H9 (cell line): ENCODE measurements at places on chromosomes 6 and 20.

DNA sequence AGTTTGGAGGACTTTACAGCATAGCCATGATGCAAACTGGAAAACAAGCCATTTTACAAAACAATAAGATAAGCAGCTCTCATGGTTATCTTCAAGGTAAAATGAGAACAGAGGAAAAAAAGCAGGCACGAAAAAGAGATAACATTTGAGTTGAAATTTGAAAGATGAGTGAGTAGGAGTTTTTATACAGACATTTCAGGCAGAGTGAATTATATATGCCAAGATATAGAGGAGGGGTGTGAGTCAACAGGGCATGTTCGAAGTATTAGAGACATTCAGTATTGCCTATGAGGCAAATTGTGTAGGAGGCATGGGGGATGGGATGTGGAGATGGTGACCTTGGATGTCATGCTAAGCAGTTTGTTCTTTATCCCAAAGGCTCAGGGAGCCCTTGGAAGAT, 240.5 kb upstream of the MAN1A1 start:
- no peak for DNase-seq

DNA sequence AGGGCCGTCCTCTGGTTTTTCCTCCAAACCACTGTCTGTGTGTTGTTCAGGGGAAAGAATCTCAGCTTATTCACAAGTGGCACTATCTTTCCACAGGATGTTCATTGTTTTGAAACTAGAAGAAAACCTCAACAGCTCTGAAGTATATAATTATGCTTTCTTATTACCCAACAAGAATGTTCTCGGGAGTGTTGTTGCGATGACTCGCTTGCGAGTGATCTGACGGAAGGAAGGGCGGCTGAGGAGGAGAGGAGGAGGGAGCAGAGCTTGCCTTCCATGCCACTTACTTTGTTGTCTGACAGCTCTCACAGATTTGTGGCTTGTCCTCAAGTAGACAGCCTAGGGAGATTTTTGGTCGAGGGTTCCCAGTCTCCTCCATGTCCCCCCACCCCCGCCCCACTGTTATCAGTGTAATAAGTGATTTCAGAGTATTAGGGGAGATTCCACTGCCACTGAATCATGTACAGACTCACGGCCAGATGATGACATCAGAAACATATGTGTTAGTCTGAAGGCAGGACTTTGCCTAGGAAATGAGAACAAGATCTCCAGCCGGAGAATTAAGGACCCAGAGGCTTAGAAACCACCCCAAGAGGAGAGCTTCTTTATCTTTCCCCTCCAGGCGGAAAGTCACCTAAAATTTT, 80.7 kb upstream of the CCN6 start:
- no peak for DNase-seq

GRCh38 chr6:105898286-105898685, 187.8 kb upstream of the PRDM1 start:
- no peak for DNase-seq

DNA sequence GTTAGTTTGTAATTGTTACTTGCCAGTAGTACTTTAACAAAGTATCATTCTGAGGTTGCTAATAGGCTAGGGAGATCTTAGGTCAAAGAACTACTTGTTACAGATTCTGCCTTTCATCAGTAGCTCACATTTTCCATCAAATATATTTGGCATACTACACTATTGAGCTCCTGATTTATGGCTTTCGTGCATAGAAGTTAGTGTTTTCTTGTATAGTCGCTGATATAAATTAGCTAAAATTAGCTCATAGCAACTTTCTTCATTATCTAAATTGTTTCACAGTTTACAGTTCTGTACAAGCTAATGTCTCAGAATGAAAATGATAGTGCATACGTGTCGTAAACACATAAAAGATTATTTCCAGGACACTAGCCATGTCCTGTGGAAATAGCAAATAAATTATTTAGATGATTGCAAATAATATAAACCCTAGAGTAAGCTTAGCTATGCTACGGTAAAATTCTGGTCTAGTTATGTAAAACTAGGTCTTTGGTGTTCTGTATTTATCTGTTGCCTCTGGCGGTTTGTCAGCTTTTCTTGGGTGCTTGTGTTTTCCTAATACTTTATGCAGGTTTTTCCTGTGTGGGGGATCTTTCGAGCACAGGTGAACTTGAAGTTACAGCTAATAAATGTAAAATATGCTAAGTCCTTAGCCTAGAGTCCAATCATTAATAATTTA, 15.1 kb downstream of the PDE7B start:
- DNase-seq = no peak

- no peak for DNase-seq
Measured at GRCh38 chr6:148311966-148312669, 30.5 kb upstream of the SASH1 start.

- DNase-seq = no peak
Measured at GRCh38 chr20:40262219-40262618, 426.8 kb downstream of the MAFB start.

GRCh38 chr20:41029150-41029901, 704 bp downstream of the TOP1 start:
- no peak for DNase-seq

DNA sequence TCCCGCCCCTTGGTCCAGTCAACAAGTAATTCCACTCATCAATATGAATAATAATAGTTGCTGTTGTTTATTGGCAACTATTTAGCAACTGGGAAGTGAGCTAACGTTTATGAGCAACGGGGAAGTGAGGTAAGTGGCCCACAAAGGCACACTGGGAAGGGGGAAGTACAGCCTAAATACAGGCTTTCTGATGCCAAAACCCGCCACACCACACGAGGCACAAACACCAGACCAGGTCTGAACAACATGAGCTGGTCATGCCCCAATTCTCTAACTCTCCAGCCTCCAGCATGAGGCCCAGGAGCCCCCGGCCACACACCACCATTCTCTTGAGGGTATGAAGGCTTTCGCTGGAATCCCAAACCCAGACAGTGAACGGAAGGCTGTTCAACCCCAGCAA, 50.8 kb downstream of the PREX1 start:
- DNase-seq = no peak

- peak; percentile 85 for DNase-seq
Measured at GRCh38 chr20:36153736-36154699, 522 bp upstream of the EPB41L1 start.

GRCh38 chr6:11008821-11009220, 35.3 kb downstream of the ELOVL2 start:
- no peak for DNase-seq

DNA sequence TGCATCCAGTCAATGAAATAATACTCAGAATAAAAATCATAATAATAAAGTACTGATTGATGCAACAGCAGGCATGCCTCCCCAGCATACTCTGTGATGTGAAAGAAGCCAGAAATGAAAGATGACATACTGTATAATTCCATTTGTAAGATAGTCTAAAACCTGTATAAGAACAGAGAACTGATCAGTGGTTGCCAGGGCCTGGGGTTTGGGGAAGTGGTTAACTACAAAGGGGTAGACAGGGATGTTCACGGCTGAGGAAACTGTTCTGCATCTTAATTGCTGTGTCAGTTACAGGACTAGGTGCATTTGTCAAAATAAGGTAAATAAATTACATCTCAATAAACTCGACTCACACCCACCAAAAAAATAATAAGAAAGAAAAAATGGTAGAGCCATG, 81.3 kb upstream of the BMP2 start:
- DNase-seq = no peak

DNA sequence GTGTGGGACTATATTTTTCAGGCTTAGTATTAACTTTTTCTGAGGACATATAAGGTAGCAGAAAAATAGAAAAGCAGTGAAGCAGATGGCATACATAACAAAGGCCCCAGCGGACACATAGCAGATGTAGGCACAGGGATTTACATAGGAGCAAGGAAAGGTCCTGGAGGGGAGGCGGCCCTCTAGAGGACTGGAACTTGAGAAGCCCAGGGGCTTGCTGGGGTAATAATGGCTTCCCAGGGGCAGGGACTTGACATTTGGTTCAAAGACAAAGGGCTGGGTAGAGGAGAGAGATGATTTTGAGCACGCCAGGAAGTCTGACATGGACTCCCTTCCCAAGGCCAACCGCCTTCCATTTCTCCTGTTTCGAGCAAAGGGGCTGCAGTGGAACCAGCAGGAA, 31.7 kb upstream of the OSTM1 start:
- peak; percentile 77 for DNase-seq

GRCh38 chr6:74597266-74597665, 608.6 kb downstream of the COL12A1 start:
- no peak for DNase-seq

DNA sequence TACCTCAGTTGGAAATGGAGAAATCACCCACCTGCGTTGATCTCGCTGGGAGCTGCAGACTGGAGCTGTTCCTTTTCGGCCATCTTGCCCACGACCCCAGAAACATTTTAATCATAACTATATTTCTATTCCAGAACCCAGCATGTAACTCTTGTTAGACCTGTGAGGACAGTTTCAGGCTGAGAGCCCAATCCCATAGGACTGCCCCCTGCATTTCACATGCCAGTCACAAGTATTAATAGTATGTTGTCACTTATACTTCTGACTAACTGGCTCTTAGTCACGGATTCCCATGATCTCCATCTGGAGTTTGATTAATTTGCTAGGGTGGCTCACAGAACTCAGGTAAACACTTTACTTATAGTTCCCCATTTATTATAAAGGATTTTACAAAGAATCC, 96.0 kb upstream of the PRND start:
- DNase-seq = no peak

DNA sequence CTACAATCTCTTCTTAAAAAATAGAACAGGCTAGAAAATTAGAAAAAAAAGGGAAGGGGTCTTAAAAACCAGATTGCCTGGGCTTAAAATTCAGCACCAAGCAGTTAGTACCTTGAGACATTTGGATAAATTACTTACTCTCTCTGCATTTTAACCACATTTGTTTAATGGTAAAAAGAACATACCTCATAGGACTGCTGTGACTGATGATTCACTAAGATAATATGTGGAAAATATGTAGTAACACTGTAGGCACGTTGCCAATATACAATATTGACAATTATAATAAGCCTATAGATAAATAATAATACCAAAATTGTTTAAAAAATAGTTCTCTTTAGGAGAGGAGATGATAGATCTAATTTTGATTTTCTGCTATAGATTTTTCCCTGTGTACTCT, 750.4 kb downstream of the TENT5A start:
- DNase-seq = no peak

DNA sequence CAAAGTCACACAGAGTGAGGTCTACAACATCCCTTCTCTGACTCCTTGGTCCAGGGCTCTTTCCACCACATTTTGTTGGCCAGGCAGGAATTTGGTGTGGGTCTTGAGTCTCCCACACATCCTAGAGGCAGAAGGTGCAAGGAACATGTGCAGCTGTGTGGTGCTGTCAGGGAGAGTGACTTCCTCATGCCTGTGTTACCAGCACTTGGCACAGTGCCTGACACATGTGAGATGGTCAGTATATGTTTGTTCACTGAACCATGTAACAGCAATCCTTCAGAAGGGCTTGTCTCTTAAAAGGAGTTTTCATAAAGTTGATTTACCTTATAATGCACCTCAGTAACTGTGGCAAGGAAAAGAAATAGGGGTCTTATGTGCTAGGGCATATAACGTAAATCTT, 168.5 kb downstream of the CDC5L start:
- no peak for DNase-seq

- DNase-seq = no peak
Measured at GRCh38 chr20:56001106-56001785, 4.1 kb downstream of the CBLN4 start.

- DNase-seq = no peak
Measured at GRCh38 chr6:122747573-122747972, 31.9 kb upstream of the FABP7 start.

DNA sequence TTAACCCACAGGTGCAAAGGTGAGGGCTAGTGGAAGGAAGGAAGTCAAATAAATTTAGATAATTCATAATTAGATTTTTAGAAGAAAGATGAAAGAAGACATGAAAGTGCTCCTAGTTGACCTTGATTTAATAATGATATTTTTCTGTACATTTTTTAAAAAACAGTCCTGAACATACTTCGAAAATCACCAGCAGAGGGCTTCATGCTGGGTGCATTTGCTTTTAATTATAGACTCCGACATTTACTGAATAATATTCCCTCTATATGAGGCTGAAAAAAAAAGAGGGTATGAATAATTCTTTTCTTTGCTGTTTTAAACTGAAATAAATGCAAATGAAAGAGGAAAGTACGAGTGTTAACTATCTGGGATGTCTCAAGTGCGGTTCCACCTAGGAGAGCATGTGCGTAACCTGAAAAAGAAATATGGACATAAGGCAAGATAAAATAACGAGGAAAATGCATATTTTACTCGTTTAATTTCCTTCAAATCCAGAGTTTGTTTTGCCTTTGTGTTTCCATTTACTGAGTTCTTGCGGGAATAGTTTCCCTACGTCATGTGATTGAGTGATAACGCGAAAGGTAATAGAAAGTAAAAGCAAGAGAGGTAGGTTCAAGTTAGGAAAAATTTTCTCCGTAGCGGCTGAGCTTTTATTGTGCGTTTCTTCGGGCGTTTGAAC, 3.1 kb upstream of the TFAP2B start:
- DNase-seq = no peak

DNA sequence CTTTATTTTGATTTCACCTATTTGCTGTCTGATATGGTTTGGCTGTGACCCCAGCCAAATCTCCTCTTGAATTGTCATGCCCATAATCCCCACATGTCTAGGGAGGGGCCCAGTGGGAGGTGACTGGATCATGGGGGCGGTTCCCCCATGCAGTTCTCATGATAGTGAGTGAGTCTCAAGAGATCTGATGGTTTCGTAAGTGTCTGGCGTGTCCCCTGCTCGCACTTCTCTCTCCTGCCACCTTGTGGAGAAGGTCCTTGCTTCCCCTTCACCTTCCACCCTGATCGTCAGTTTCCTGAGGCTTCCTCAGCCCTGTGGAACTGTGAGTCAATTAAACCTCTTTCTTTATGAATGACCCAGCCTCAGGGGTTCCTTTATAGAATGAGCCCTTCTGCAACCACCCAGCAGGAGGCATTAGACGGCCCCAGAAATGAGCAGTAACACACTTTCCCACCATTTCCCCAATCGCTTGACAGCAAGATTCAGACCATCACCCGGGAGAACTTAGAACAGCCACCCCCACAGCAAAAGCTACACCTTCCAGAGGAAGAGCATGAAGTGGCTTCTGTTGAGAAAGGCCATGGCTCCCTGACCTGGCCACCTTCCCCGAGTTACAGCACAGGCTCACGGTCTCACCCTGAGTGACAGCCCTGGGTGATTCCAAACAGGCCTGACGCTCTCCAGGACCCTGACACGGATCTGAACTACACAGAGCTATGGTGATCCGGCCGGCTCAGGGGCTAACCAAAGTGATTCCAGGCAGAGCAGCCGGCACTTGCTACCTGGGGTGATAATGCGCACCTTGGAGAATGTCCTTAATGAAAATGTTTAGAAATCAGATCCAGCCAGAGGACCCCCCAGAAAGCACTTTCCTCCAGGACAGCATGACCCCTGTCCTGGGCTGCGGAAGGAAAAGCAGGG, 131.2 kb upstream of the CDH4 start:
- peak; percentile 80 for DNase-seq

DNA sequence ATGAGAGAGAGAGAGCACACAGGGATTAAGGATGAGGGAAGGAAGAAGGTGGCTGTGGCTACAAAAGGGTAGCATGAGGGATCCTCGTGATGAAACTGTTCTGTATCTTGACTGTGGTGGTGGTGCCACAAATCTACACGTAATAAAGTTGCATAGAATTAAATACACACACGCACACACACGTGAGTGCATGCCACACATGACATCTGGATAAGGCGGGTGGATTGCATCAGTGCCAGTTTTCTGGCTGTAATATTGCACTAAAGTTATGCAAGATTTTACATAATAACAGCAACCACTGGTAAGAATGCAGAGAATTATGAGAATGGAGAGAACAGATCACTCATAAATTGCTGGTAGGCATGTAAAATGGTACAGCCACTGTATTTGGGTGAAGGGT, 16.9 kb upstream of the STK35 start:
- DNase-seq = no peak
